Dermis blood vessel endothelial cell (primary cell): ENCODE measurements at places on chromosomes 7 and 10.
A peak's percentile ranks its signal among the peaks of the same experiment; 100 is the strongest.

DNA sequence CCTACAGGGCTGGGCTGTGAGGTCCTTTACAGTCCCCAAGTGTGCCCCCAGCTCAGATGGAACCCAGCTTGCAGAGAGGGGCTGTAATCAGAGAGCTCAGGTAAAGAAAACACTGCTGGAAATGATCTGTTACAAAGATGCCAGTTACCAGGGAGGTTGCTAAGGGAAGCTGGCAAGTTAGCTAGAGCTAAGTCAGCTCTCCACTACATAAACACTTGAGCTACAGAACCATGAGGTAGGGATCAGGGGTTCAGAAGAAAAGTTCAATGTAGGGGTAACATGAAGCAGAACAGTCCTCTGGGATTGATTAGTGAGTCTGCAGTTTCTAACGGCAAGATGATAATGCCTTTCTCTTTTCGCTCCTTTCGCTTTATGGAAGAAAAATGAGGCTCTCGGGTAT lies 53.1 kb upstream of the TM9SF3 start:
- no peak for DNase-seq

- no peak for DNase-seq
Measured at GRCh38 chr10:106436123-106436715, 728.3 kb downstream of the SORCS1 start.

DNA sequence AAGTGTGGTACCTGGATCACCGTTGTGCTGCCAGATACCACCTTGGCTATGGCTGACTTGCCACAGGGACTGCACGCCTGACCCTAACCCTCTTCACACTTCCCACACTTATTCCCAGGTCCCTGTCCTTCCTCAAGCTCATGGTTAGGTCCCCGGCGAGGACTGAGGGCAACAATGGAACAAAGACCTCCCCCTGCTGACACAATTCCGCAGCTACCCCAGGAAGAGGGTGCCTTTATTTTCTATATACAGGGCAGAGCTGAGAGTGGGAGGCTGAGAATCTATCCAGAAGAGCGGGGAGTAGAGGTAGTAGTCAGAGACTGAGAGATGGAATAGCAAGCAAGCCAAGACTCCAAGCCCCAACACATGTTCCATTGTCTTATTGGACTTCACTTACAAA lies 118.1 kb upstream of the SEM1 start:
- DNase-seq, result no peak

DNA sequence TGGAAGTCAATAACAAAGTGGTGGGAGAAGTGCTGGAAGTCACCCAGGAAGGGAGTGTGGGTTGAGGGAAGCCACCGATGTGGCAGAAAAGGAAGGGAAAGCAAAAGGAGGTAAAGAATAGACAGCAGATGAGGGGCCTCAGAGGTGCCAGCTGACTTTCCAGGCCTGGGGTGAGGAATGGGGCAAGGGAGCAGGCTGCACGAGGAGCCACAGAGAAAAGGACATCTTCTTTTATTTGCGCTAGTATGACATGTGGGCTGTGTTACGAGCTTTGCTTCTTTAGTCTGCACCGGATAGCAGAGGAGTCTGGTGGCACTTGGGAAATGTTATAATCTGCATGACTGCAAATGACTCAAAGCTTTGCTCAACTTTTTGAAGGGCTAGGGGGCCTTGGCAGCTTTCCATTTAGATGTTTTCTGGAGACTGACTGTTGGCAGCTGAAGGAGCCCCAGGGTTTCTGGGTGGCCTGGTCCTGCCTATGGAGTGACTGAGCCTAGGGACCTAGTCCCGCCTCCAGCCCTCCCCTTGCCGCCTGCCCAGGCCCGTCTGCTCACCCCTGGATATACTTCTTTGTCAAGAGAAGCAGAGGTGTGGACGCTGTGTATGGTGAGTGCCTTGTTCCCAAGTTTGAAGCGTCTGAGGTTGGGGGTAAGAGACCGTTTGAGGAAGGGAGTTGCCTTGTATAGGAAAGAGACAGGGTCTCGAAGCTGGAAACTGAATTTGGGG lies 5.1 kb downstream of the PRXL2A start:
- peak; percentile 70 for DNase-seq

DNA sequence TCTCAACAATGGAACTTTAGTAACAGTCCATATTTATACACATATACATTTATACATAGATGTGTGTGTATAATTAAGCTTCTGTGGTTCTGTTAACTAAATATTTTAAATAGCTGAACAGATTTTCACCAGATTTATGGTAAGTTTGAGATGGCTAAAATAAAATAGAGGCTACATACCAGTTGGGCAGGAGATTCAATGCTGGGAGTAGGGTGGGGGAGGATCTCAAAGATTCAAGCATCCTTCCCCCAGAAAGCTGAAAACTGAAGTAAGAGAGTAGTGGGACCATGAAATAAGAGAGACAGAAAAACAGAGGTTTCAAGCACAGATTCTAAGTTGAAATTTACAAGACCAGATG lies 14.0 kb downstream of the LRRC17 start:
- no peak for DNase-seq

- no peak for DNase-seq
Measured at GRCh38 chr7:127550247-127550646, 35.1 kb downstream of the GCC1 start.

DNA sequence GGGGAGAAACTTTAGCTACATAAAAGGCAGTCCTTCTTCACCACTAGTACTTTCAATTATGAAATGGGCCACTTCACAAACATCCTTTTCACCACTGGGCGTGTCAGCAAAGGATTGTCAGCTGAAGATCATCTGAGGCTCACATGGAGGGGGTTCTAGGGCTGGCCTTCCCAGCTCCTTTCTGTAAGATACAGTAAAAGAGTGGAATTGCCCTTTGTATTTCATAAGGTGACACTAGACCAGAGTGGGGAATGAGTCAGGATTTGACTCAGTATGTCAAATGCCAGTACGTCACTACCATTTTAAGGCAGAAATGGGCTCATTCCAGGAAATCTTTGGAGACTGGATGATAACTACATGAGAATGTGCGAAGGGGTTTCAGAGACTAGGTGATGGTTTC lies 21.2 kb upstream of the BLOC1S2 start:
- DNase-seq, result no peak

- DNase-seq, result peak; percentile 61
Measured at GRCh38 chr10:65358565-65358964, 1567.3 kb upstream of the LRRTM3 start.

GRCh38 chr7:65304175-65304574 lies 69.5 kb upstream of the ZNF92 start:
- no peak for DNase-seq

DNA sequence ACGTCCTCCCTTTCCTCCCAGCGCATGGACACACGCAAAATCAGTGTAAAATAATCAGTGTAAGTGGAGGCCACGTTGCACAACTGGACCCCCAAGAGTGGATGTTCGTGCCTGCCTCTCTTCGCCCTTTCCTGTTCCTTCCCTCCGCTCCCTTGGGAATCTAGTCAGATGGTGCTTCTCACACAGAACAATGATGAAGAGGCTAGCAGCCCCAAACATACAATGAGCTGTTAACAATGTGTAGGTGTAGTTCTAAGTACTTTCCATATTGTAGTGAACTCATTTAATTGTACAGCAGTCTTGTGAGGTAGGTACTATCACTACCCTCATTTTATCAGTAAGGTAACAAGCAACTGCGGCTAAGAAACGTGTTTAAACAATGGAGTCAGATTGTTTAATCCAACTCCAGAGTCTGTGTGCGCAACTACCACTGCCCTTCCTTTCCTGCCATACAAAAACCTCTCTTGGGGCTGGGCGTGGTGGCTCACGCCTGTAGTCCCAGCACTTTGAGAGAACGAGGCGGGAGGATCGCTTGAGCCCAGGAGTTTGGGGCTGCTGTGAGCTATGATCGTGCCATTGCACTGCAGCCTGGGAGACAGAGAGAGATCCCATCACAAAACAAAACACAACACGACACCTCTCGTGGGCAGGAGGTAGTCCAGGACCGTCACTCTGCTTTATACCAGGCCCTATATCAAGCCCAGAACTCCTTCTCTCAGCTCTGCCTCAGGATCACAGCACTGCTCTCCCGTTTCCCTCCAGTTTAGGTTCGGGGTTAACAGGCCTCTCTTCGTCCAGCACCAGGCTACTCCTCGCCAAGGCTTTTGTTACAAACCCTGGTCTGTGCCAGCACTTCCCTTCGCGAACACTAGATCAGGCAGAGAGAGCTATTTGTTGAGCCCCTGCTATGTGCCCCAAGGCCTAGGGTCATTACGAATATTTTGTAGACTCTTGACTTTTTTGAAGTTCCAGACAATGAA lies 1.1 kb downstream of the FKBP9 start:
- DNase-seq, result peak; percentile 66

- no peak for DNase-seq
Measured at GRCh38 chr7:18361756-18362155, 133.8 kb upstream of the HDAC9 start.

DNA sequence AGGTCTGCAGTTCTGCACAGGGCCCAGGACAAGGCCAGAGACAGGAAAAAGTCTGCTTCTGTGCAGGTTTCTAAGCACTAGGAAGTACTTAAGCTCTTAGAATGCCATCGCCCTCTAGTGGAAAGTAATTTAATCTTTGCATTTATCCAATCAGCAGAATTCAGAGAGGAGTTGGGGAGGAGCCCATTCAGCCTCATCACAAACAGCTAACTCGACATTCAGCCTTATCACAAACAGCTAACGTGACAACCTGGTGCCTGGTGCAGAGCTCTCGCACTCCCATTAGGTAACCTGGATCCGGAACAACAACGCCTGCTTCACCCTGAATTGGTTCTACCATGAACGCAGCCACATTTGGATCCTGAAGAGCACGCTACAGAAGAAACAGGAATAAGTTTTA lies 15.2 kb downstream of the OAT start:
- DNase-seq, result peak; percentile 90

DNA sequence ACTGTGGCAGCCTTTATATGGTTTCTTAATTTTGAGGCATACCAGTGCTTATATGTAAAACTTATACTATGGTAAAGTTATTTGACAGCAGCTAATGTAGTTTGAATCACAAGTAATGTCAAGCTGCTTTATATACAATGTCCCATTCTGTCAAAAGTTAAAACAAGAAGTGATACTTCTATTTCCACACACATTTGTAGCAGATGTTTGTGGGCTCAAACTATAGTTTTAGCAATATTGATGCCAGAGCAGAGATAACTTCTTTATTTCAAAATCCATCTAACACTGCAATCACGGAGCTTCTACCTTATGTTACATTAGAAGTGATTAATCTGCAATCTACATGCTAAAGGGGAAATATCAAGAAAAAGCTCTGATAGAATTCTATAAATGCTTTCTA lies 149.6 kb downstream of the ADK start:
- no peak for DNase-seq

GRCh38 chr7:159130820-159131219 lies 13.8 kb downstream of the VIPR2 start:
- DNase-seq, result no peak

DNA sequence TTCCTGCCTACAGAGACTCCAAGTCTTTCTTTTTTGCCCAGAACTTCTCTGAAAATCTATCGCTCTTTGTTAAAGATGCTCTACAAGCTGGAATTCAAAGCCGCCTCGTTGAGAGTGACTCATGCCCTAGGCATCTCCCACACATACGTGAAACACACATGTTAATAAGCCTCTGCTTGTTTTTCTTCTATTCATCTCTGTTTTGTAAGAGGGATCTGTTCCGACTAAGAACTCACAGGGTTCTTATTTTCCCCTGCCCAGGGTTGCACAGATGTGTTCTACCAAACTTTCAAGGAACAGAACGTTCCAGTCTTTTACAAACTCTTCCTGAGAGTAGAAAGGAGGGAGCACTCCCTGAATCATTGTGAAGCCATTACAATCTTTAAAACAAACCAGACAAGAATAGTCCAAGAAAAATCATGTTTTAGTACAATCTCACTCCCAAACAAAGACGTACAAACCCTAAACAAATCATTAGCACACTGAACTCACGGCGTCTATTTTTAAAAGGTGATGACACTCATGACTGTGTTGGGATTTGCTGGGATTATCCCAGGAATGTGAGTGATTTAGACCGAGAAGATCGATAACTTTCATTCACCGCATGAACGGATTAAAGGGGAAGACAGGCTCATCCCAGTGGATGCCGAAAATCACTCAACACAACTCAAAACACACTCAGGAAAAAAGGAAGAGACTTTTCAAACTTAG lies 55.3 kb upstream of the INPP5A start:
- peak; percentile 49 for DNase-seq
